ENCODE measurements at places on chromosomes 4 and X.

DNA sequence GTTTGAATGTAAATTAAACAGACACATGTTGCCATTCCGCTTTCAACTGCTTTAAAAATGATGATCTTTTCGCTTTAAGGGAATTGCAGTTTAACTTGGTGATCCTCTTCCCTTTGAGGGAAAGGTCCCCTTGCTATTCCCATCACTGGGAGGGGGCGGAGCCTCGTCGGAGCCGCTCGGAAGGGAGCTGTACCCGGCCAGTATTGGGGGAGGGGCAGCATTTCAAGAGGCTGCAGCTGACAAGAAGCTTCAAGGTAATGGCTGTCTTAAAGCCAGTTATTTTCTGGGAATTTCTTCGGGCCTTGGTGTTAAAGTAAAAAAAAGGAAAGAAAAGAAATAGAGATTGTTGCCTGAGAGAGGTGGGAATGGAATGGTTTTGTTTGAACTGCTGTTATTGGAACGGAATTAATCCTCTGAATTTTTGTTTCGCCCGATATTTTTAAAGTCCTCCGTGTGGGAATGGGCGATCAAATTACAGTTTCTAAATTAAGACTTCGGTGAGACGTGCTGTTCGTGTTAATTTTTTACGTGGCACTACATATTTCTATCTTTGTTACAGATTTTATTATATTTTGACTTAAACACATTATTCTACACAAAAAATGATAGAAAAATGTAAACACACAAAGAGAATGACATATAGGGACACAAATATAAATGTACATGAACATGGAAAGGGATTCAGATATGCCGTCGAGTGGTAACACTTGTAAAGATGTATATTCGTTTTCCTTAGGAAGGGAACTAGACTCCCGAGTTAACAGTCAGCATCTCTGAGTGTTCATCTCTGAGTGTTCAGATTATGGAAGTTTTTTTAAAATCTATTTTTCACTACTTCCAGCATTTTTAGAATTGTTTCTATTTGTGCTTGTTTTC is 9.2 kb downstream of the PWWP3B start:
- no peak for DNase-seq

DNA sequence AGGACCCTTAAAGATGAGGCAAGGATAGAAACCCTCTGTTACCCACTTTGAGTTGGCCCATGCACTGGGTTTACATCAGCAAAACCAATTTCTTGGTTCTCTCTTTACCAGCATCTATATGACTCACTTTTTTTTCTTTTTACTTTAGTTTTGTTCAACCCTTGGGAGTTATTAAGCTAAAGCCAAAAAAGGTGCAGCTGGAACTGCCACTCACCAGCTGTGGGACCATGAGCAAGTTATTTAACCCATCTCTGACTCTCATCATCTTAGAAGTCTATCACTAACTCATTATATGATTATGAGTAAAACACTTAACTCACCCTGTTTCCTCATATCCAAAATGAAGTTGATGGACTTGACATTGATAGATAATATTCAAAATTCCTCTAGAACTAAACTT is 53.4 kb downstream of the GABRB1 start:
- no peak for DNase-seq

DNA sequence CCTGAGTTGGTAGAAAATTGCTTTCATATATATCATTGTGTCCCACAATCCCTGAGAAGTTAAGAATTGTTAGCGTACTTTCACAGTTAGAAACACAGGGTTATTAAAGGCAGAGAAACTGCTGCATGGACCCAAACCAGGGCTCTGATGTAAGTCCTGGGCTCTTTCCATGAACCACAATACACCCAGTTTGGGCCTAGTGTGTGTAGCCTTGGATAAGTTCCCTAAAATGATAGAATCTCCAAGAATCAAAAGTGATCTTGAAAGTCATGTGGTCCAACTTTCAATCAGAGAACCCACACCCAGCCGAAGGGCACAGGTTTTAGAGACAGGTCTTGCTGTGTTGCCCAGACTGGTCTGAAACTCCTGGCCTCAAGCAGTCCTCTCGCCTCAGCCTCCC is 257.8 kb upstream of the KLF3 start:
- DNase-seq, result no peak

- no peak for DNase-seq
These were observed 35.6 kb upstream of the ADRA2C start for GRCh38 chr4:3730422-3731190.

- DNase-seq, result no peak
These were observed 2.2 kb downstream of the PCDH10 start for GRCh38 chr4:133151341-133151690.

DNA sequence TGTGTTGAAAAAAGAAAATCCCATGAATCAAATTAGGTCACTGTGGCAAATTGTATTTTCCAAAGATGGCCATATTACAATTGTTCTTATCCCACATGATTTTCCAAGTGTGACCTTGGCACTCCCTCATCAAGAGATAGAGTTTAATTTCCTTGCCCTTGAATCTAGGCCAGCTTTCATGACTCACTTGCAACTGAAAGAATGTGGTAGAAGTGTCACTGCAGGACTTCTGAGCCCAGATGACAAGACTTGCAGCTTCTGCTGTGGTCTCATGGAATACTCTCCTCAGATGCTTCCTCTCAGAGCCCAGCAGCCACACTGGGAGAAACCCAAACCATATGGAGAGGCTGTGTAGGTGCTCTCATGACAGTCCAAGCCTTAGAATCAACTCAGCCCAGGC is 139.0 kb downstream of the ADAMTS3 start:
- DNase-seq, result no peak

GRCh38 chrX:129934461-129934860 is 28.5 kb downstream of the UTP14A start:
- no peak for DNase-seq
